ENCODE measurements at places on chromosomes 2 and 18. TPM values are rescaled to one million over a fixed set of nuclear protein-coding genes. Genes with fewer than 3 reads are reported as not detected.

The RASGRP3 gene
- 4.2 TPM for total RNA-seq

The UCN gene
- 3.2 TPM for total RNA-seq

GRCh38 chr2:188645986-188646385 lies 328.2 kb upstream of the COL3A1 start:
- DNase-seq = no peak

DNA sequence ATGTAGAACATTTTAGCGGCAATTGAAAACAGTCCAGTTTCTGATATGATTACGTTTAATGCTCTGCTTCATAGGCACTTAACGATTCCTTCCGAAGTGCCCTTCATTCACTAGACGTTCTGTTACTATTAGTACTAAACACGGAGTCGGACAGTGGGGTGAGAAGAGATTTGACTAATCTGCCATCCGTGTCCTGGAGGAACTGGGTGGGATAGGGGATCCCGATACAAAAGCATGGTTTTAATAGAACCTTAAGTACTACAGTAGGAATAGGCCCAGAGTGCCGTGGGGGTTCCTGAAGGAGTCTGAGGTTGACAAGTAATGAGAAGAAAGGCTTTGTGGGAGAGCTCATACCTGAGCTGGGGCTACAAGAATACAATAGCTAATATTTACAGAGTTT lies 631 bp downstream of the MORN2 start:
- no peak for DNase-seq

DNA sequence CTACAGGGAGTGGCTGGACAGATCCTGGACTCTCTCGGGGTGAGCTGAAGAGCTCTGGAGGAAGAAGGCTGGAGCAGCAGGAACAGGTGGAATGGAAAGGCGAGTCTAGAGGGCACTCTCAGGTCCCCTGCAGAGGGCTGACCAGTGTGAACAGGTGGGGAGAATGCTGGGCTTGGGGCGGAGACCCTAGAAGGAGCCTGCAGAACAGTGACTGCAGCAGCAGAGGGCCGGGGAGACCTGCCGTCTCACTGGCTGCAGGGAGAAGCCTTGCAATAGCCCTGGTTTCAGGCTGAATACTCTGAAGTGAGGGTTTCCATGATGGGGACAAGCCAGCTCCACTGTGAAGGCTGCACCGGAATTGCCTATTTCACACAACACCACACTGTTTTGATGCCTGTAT lies 626.7 kb upstream of the SALL3 start:
- DNase-seq = no peak

DNA sequence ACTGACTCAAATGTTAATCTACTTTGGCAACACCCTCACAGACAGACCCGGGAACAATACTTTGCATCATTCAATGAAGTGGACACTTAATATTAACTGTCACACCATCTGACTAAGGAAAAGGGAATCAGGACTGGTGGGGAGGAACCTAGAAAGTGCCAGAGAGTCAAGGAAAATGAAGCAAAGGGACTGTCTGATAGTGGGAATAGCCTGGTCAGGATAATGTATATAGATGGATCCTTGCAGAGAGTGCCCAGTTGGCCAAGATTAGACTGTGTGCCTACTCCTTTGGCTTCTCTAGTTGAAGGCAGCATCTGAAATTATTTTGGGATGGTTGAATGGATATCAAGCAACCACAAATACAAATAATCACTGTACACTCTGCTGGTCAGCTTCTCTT lies 45.2 kb downstream of the ARL6IP6 start:
- no peak for DNase-seq

All from vagina (tissue), 2 donors.